ENCODE measurements at places on chromosomes 6 and 20.

DNA sequence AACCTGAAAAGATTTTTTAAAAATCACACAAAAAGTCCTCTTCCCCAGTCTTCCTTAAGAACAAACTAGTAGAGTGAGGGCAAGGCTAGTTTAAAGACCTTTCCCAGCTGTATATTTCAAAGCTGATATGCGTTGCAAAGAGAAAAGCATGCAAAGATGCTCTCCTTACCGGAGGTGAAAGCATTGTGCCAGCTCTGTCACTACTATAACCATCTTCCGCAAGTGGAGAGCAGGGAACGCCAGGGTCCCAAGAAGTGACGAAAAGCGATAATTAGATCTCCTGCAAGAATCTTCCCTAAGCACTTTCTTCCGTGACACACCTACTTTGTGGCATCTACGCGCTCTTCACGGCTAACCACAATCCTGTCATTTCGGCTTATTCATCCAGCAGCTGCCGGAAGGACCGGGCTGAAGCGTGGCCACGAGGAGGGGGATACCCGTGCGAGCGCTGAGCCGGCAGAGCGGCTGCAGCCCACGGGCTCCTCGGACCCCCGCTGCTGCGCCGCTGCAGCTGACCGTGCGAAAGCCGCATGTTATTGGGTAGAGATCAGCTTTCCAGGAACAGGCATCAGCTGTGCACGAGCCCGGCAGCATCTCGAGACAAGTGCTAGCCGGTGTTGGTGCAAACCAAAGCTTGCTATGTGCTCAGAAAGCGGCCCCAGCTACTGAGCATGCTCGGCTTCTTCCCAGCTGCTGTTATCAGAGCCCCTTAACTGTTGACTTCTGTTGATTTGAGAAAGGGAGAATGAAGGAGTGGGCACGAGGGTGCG, 57.2 kb upstream of the ARHGAP18 start:
- DNase-seq, result peak; percentile 69

DNA sequence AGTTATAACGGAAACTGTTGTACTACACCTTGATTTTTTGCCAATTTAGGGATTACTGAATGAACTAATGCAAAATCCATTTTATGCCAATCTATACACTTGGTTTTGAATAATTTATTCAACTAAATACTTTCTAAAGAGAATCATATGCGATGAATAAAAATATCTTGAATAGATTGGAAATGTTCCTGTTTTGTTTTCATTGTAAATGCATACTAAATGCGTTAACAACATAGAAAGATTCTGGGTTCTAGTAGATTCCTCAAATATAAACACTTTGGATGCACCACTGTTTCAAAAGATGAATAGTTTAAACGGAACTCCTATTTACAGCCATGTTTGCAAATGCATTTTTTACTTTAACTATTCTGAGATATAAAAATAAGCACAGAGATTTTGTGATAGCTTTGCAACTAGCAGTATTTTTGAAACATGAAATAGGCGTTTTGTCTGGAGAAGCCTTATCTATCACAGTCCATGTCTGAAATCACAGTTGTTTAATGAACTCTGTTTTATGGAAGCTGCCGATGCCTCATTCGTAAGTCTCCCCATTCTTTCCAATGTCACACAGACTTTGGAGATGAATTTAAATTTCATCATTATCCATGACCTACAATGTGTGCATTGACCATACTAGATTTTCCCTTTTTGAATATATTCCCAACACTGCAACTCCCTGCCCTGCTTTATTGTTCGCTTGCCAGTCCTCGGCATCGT, 277.7 kb upstream of the QKI start:
- no peak for DNase-seq

DNA sequence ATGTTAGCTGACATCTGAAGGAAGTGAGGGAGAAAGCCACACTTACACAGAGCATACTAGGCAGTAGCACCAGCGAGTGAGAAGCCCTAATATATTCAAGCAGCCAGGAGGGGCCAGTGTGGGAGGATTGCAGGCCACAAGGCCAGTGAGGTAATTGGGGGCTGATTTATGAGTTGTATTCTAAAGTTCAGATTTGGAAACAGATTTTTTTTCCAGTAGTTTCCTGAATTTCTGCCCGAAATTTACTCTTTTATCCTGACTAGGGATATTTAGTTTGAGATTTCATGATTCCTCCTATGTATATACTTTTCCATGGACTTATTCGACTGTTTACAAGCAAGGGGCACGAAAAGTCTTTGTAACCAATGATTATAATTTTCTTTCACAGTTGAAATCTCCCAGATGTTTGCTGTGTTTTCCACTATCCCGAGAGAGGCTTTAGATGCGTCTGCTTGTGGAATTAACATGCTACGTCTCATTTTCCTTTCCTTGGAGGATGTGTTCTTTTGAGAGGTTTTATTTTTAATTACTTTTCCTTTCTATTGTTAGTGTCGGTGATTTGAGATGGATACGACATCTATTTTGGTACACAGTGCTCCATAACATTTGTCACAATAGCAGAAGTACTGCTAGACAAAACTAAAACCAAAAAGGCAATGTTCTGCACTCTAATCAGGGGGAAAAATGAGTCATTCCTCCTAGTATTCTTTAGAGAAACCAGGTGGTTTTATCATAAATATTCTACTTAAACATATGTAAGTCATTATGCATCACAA, 356.3 kb upstream of the HSF2 start:
- DNase-seq, result no peak

- DNase-seq, result peak; percentile 95
Measured at GRCh38 chr6:163438940-163439335, 24.4 kb downstream of the QKI start.

DNA sequence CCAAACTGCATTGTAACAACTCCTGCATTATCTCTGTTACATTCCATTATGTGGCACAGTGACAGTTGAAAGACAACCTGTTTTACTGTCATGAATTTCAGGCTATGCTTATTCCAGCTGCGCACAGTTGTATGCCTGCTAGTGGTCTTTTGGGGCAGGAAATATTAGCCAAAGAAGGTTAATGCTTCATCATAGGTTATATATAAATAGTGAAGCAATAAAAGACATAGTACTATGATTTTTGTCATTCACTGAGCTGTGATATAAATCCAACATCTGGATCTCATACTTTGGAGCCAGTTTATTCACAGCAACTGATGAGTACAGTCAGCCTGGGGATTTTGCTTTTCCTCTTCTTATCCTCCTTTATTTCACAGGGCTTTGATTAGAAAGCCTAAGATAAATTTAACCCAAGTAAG, 55.6 kb downstream of the FILIP1 start:
- DNase-seq, result no peak

GRCh38 chr6:137352859-137353258, 133.7 kb upstream of the IFNGR1 start:
- no peak for DNase-seq

GRCh38 chr6:166419286-166419685, 36.5 kb upstream of the MPC1 start:
- peak; percentile 15 for DNase-seq

GRCh38 chr6:169977434-169978265, 226.2 kb downstream of the ERMARD start:
- DNase-seq, result no peak

DNA sequence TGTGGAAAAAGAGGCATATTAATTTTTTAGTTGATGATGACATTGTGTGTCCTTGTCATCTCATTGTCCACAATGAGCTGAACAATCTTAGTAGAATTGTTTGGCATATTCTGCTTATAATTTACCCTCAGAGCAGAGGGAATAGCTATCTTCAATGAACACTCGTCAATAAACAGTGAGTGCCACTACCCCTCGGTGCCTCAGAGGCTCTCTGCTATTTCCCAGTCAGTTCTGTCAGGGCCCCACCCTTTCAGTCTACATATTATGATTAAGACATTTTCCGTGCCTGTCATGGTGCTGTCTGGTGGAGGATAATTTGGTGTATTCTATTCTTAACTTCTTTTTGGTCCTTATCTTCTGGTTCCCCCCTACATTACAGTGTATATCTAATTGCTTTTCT, 31.2 kb downstream of the NUS1 start:
- DNase-seq, result peak; percentile 82

- peak; percentile 87 for DNase-seq
Measured at GRCh38 chr6:15441215-15441868, 195.5 kb downstream of the JARID2 start.

DNA sequence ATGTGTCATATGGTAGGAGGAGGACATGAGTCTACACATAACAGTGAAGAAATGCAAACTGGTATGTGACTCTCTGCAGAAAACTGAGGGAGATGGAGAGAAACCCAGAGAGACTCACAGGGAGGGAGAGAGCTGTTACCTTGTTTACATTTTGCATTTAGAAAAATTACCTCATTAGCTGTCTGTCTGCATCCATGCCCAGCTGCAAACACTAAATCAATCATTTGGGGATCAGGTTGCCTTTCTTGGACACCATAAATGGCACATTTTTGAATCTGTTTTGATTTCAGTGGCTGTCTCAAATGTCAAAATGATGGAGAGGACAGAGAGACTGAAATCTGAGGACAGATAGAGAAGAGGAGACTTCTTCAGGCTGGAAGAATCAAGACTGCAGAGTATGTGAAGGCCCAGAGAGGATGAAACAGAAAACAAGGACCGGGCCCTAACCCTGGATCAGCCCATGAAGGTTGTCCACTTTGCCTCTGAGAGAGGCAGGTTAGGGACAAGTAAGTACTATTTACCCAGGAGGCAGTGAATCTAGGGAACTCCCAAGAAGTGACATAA, 92.2 kb downstream of the UNC5CL start:
- DNase-seq, result no peak

DNA sequence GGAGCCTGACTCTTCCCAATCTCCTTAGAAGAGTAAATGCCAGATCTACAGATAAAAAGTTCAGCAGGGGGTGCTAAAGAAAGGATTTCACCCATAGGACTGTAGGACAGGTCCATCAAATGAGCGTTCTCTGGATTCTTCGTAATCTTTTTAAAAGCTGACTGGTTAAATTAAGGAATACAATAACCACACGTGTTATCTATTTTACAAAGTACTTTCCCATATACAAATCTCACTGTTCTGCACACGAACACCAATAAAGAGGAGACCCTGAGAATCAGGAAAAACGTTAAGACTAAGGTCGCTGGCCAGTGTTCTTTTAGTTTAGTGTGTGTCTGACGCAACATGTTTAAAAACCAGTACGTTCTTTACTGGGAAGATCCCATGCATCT, 542 bp downstream of the TUBE1 start:
- peak; percentile 62 for DNase-seq

DNA sequence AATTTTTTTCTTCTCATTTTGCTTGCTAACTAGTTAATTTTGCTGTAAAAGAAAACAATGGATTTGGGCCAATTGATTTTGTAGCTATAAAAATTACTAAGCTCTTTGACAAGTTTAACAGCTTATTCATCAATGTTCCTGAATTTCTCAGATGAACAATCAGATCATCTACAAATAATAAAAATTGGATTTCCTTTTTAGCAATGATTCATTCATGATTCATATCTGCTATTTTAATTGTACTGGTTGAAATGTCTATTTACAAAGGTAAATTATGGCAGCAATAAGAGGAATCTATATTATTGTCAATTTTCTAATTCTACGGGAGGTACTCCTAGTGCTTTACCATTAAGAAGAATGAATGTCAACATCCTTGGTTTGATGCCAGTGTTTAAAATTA, 178.8 kb upstream of the BTBD3 start:
- no peak for DNase-seq

- DNase-seq, result no peak
Measured at GRCh38 chr20:8670893-8671215, 398.0 kb upstream of the PLCB4 start.

GRCh38 chr20:41340327-41341055, at the start of gene LPIN3:
Gene LPIN3, plus strand, starts transcription at chr20:41340821. Its CDS starts 4,983 bp downstream, at chr20:41345804.
- DNase-seq, result peak; percentile 93

Measured in hematopoietic multipotent progenitor cell treated with erythropoietin and hydrocortisone succinate and interleukin-3 and kit ligand, for 6 days (in vitro differentiated cells).